Stimulated activated CD8-positive, alpha-beta memory T cell treated with anti-CD3 and anti-CD28 coated beads, Interleukin-2, amount 100 ng/mL, for 1 hour (primary cell): ENCODE measurements at places on chromosomes 4 and X.

DNA sequence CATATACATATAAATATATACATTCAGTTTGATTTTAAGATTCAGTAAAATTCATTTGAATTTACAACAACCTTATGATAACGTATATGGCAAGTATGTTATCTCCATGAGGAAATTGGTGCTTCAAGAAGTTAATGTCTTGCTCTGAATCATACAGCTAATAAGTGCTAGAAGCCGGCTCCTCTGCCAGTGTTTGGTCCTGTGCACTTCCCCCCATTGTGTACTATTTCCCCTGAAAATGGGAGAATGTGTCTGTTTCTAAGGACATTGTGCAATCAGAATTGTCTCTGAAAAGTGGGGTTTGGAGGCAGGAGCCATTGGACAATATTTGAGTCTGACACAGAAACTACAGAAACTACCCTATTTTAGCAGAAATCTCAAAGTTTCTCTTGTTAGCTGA lies 135.9 kb downstream of the CPE start:
- no peak for DNase-seq

- DNase-seq, result no peak
These were observed 45.7 kb downstream of the GPAT3 start for GRCh38 chr4:83581411-83582288.

- no peak for DNase-seq
These were observed 422.2 kb downstream of the PDHA2 start for GRCh38 chr4:96262057-96262456.

DNA sequence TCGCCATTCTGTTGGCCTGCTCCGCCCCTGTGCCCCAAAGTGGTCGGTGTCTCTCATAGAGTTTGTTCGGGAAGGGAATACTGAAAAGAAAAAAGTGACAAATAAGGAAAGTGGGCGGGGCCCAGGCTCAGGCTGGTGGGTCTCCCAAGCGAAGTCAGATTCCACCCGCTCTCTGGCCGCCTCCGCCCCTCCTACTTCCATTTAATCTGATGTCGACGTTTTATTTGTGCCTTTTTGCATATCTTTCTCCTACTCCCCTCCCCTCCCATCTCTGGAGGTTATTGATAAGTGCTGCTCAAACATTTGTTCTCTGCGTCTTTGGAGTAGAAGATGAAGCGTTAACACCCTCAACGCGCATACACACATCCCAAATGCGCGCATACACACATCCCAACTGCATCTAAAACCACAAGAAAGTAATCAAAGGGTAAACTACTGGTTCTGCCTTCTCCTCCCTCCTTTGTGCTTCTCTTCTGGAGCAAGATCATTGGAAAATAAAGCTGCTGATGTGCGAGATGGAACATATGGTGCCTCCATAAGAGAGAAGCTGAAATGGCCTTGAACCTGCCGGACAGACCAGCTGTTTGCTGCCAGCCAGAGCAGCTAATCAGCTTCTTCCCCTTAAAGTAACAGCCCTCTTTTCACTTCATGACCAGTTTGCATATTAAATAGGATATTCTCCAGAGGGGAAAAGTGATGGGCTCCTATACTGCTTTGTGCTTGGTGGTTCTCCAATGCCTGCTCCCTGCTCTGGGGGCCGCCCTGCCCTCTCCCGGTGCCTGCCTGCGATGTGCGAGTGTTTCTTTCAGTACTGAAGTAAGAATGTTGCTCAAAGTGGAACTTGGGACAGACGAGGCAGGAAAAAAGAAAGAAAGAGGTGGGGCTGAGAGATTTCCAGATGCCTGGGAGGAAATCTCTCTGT lies 3.1 kb downstream of the MAMLD1 start:
- no peak for DNase-seq

- no peak for DNase-seq
These were observed 46.9 kb upstream of the TAB3 start for GRCh38 chrX:30935985-30936384.

DNA sequence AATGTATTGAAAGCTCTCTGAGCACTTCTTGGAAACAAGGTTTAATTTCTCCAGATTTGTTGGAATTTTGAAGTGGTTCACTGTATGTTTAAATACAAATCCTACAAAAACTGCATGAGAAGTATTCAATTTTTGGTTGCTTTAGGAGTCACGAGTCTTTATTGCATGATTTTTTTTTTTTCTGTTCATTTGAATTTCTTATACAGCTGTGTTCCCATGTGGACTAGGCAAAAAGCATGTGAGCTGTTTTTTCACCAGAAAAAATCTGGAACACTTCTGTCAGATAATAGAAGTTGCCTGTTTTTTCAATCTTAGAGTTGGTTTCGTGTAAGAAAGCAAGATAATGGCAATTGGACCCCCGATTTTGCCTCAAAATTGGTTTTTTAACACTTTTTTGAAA lies 66.4 kb downstream of the SLC9A6 start:
- DNase-seq, result no peak

DNA sequence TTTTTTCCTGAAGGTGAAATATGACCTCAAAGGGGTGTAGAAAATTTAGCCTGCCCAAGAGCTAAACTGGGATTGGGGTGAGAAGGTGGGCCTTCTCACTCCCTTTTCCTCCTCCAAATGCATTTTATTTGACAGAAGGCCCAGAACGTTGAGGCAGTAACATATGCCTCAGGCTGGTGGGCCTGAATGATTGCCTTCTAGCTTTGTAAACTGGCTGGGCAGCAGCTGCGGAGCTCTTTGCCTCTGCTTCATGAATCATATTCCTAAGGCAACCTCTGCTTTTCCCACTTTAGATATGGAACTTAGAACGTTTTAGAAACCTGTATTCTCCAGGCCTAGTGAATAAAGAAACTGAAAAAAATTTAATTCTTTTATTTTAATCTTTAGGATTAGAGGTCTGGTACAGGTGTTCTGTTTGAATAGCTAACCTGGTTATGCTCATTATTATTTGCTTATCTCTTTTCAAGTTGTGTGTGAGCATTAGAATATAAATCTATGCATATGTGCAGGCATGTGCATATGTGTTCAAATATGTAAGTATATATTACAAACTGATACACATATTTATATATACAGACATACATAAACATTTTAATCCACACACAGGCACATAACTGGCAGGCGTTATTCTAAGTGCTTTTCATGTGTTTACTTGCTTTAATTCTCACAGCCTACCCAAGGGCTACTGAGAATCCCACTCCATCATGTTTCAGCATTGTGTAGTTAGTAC lies 11.5 kb downstream of the PRDM8 start:
- DNase-seq, result no peak

DNA sequence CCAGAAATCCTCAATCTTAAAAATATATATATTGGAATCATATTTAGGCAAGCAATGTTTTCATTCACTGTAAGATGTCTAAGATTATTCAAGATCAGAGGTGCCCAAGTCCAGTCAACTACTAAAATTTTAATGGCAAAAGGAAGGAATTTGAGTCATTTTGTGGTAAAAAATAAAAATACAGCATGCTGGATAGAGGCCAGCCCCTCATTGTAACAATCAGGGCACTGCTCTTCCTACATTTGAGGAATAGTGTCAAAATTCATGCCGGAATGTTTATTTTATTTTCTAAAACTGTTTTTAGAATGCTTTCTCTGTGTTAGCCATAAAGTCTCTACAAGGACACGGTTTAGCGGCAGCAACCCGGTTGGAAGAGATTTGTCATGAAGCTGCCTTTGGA lies 49.9 kb upstream of the SRD5A3 start:
- no peak for DNase-seq

DNA sequence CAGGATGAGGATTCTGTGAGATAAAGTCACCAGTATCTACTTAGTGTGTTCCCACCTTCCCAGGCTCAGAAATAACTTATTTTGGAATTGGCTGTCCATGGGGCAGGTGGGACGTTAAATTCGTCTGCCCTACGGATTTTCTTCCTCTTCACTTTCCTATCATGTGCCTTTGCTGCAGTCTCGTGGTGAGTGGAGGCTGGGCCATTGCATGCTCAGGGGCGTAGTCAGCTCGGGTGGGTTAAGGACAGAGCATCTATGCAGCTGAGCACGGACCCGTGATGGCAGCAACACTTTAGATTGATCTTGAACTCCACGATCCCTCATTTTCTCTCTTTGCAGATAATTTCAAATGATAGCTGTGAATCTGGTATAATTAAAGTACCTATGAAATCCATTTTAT lies 51.5 kb downstream of the CLDN22 start:
- DNase-seq, result no peak

GRCh38 chr4:14967982-14968381 lies 34.3 kb upstream of the CPEB2 start:
- no peak for DNase-seq

DNA sequence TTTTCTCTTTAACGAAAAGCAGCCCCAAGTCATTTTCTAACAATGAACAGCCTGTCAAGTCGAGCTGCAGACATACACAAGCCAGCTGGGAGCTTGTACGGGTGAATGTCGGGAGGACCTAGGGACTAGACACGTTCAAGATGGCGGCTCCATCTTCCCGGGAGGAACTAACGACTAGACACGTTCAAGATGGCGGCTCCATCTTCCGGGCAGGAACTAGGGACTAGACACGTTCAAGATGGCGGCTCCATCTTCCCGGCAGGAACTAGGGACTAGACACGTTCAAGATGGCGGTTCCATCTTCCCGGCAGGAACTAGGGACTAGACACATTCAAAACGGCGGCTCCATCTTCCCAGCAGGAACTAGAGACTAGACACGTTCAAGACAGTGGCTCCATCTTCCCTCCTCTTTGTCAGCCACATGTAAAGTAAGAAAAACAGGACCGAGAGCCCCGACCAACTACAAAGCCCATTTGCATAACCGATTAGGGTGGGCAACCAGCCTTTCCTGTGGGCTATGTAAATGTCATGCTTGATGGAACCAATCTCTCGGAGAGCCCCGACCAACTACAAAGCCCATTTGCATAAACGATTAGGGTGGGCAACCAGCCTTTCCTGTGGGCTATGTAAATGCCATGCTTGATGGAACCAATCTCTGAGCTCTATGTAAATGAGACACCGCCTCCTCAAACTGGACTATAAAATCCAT lies 175.5 kb downstream of the DHRSX start:
- no peak for DNase-seq

DNA sequence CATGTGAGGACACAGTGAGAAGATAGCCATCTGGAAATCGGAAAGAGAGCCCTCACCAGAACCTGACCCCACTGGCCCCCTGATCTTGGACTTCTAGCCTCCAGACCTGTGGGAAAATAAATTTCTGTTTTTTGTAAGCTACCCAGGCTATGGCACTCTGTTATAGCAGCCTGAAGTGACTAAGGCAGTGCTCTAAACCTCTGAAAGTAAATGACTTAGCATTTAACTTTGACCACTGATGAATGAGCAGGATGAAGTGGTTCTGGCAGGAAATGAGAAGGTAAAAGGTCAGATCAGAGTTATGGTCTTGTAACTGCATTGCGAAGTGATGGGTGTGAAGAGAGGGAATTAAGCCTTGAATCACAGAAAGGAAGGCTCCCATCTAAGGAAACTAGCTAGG lies 17.0 kb downstream of the GPAT3 start:
- no peak for DNase-seq

GRCh38 chr4:127648061-127648460 lies 15.3 kb downstream of the INTU start:
- no peak for DNase-seq

GRCh38 chr4:184536065-184536880 lies 61.9 kb upstream of the IRF2 start:
- DNase-seq, result no peak

DNA sequence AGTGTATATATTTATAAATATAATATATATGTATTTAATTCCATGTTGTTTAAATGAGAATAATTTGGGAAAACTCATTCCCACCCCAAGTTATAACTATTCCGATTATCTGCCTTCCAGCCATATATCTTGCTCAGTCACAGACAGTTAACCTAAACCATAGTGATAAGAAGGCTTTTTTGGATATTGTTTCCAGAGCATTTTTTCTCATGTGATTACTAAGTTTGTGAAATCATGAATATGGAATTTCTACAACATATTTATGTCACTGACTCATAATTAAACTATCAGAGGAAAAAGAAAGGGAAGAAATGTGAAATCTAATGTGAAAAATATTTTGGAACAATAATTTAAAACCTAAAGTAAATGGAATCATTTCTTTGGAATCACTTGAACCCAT lies 1163.5 kb upstream of the PABPC4L start:
- no peak for DNase-seq

GRCh38 chr4:127832585-127832984 lies 48.1 kb upstream of the PLK4 start:
- no peak for DNase-seq

- no peak for DNase-seq
These were observed 4.2 kb upstream of the MAB21L2 start for GRCh38 chr4:150577796-150578195.

GRCh38 chrX:46707274-46707965 lies 51.5 kb downstream of the SLC9A7 start:
- DNase-seq, result no peak
